ENCODE measurements at places on chromosomes 2 and 18.
A peak's percentile ranks its signal among the peaks of the same experiment; 100 is the strongest.

DNA sequence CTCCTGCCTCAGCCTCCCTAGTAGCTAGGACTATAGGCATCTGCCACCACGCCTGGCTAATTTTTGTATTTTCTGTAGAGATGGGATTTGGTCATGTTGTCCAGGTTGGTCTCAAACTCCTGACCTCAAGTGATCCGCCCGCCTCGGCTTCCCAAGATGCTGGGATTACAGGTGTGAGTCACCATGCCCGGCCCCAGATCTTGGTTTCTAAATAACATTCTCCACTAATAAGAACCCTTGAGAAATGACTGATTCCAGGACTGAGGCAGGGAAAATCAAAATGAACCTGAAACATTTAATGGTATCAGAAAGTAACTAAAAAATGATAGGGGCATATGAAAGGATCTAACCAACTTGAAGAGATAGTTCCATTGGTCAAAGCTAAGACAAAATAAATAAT, 34.0 kb downstream of the BMPR2 start:
- H3K27me3 ChIP-seq = no peaks in the 10 kb centered on the region
- DNase-seq = no peak
- no peaks in the 10 kb centered on the region for H3K36me3 ChIP-seq
- H3K4me1 ChIP-seq = no peaks in the 10 kb centered on the region

DNA sequence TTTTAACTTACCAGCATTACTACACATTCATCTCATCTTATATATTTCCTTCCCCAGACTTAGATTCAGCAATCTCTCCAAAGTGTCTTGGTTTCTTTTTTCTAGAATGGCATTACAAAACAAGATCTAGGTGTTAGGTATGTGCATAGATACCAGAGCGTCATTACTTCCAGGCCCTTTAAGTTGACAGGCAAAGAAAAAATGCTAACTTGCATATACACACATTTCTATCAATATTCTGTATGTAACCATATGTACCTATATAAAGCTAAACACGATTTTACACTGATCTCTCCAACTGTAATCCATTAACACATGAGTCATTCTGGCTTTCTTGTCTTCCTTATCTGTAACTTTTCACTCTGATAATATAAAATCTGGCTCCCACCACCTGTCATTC, 503.8 kb upstream of the NRXN1 start:
- H3K27ac ChIP-seq = no peak overlapping the region
- no peaks in the 10 kb centered on the region for H3K36me3 ChIP-seq
- no peak overlapping the region for H3K4me3 ChIP-seq
- H3K4me1 ChIP-seq = no peaks in the 10 kb centered on the region
- H3K27me3 ChIP-seq = no peaks in the 10 kb centered on the region

GRCh38 chr2:133177196-133177595, 391.1 kb downstream of the NCKAP5 start:
- no peak overlapping the region for H3K27ac ChIP-seq
- no peaks in the 10 kb centered on the region for H3K4me1 ChIP-seq

DNA sequence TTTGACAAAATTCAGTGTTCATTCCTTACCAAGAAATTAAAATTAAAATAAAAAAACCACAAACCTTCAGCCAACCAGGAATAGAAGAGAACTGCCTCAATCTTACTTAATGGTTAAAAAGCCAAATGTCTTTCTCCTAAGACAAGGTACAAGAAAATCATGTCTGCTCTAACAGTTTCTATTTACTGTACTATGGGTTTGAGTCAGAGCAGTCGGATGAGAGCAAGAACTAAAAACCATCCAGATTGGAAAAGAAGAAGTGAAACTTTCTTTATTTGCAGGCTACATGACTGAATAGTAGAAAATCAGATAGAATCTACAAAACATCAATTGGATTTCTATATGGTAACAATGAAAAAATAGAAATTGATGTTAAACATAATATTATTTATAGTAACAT, 555.5 kb upstream of the TNP1 start:
- H3K4me3 ChIP-seq = no peak overlapping the region
- H3K27me3 ChIP-seq = peaks cover 7% of the 10 kb centered on the region
- no peak for DNase-seq

DNA sequence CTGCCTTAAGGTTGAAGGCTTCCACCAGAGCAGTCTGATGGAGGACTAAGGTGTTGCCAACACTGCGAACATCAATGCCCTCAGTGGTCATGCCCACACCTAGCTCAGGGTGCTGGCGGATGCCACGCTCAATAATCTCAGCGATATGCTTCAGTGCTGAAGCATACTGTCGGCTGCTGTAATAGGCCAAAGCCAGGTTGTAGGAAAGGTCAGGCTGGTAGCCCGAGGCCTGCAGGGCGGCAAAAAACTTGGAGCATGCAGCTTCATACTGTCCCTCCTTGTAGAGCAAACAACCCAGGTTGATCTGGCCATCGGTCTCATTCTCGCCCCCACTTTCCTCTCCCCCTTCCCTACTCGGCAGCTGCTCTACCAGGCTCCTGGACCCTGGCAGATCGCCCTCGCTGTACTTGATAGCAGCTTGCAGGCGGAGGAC, 159.4 kb downstream of the AGPS start:
- peak overlapping the region; percentile 83 for H3K4me3 ChIP-seq
- peaks cover 20% of the 10 kb centered on the region for H3K4me1 ChIP-seq
- peak; percentile 28 for DNase-seq
- H3K27me3 ChIP-seq = peaks cover 6% of the 10 kb centered on the region

- H3K36me3 ChIP-seq = peaks cover 72% of the 10 kb centered on the region
- peaks cover 96% of the 10 kb centered on the region for H3K4me1 ChIP-seq
- DNase-seq = no peak
- no peaks in the 10 kb centered on the region for H3K27me3 ChIP-seq
- H3K27ac ChIP-seq = peak overlapping the region; percentile 7
- H3K4me3 ChIP-seq = no peak overlapping the region
These were observed 20.4 kb downstream of the MBP start for GRCh38 chr18:77111951-77112746.
